ENCODE measurements at places on chromosomes 1 and 21. TPM values are rescaled to one million over a fixed set of nuclear protein-coding genes. Genes with fewer than 3 reads are reported as not detected.

Gene NEXN
- 116 TPM for total RNA-seq

Gene TNFAIP8L2
- 3.9 TPM for total RNA-seq

Gene ENTREP3
- total RNA-seq: 16.1 TPM

Gene GFI1
- 0.71 TPM for total RNA-seq

GRCh38 chr21:35163411-35163810 is 114.3 kb upstream of the RUNX1 start:
- no peak overlapping the region for H3K4me3 ChIP-seq
- no peaks in the 10 kb centered on the region for H3K4me1 ChIP-seq
- H3K27ac ChIP-seq: no peak overlapping the region
- no peak for DNase-seq

Gene RNU1-3
- under 0.01 TPM for total RNA-seq

- DNase-seq: no peak
- peaks cover 2% of the 10 kb centered on the region for H3K4me1 ChIP-seq
- H3K27me3 ChIP-seq: no peaks in the 10 kb centered on the region
- no peaks in the 10 kb centered on the region for H3K36me3 ChIP-seq
- H3K27ac ChIP-seq: no peak overlapping the region
These were observed 190.6 kb downstream of the FGGY start for GRCh38 chr1:59487335-59488031.

GRCh38 chr1:17630048-17630830 is 90.7 kb downstream of the ARHGEF10L start:
- H3K4me3 ChIP-seq: peak overlapping the region; percentile 14
- H3K36me3 ChIP-seq: peaks cover 73% of the 10 kb centered on the region
- peak overlapping the region; percentile 66 for H3K27ac ChIP-seq
- peak; percentile 60 for DNase-seq
- no peaks in the 10 kb centered on the region for H3K27me3 ChIP-seq

DNA sequence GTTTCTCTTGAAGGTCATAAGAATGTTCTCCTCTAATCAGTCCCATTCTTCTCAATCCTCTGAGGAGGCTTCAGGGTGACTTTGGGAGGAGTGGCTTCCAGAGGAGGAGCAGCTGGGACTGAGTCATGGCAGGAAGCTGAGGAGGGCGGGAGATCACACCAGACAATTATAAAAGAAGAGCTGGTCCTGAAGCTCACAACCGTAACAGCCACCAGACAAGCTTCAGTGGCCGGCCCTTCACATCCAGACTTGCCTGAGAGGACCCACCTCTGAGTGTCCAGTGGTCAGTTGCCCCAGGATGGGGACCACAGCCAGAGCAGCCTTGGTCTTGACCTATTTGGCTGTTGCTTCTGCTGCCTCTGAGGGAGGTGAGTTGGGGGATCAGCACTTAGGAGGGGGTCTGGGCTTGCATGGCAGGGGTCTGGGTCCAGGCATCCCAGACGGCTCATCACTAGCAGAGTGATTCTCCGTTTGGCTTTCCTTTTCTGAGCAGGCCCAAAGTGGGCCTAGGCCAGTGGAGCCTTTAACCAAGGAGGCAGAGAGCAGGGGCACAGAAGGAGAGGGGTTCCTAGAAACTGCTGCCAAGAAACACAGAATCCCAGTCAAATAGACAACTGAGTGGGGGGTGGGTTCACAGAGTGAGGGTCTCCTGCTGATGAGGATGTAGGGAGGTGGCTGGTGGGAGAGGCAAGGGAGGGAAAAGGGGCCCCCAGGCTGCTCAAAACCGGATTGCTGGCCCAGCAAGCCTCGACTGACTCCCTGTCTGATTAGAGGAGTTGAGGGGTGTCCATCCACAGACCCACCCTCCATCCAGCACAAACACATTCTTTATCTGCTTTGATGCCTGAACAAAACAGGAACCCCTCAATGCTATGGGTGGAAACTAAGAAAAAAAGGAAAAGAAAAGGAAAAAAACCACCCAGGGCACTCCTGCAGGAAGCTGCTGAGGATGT is at the start of gene ECM1:
ECM1 (plus strand) TSS at position 198 of the 953 bp plus-strand sequence; CDS start at position 299, 101 bp downstream.
- H3K4me1 ChIP-seq: peaks cover 3% of the 10 kb centered on the region
- H3K27me3 ChIP-seq: no peaks in the 10 kb centered on the region
- DNase-seq: peak; percentile 12
- H3K27ac ChIP-seq: peak within 1 kb of the TSS; percentile 71
- peak within 1 kb of the TSS; percentile 60 for H3K4me3 ChIP-seq

DNA sequence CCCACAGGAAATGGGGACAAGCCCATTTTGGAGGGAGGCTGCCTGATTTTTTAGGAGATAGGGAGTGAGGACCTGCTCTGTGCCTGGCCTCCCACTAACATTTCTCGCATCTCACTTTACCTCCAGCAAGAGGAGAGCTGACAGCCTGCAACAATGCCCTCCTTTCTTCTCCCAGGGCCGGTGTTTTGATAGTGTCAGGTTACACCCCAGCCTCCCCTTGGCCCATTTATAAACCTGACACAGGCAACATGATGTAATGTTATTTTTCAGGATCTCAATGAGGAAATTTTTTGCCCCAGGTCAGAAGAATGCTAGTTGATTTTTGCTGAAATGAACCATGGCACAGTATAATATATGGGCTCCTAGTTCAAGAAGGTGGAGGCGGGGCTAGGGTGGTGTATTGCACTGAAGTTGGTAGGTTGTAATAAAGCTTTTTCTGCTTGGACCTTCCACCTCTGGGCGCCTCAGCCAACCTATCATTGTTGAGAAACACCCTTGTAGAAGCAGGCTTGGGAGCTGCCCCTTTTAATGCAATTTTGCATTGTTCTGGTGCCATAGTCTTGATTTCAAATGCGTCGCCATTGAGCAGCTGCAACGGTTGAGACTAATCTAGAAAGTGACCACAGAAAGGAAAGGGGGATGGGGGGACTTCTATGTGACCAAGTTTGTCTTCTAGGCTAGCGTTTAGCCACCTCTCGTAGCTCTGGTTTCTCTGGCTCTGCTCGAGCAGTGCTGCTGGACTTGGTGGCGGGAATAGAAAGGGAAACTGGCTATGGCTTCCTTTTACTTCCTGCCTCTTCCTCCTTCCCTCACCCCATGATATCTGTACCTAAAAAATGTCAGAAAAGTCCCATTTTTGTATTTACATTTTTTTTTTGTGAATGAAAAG is 53.0 kb downstream of the PBX1 start:
- H3K27ac ChIP-seq: peak overlapping the region; percentile 77
- H3K4me1 ChIP-seq: peaks cover 90% of the 10 kb centered on the region
- no peaks in the 10 kb centered on the region for H3K36me3 ChIP-seq
- peak overlapping the region; percentile 62 for H3K4me3 ChIP-seq

- H3K27ac ChIP-seq: no peak overlapping the region
- no peak overlapping the region for H3K4me3 ChIP-seq
These were observed 2.4 kb downstream of the PGD start for GRCh38 chr1:10401281-10401680.

- no peaks in the 10 kb centered on the region for H3K27me3 ChIP-seq
- peak overlapping the region; percentile 66 for H3K27ac ChIP-seq
- H3K4me1 ChIP-seq: peaks cover 24% of the 10 kb centered on the region
- no peaks in the 10 kb centered on the region for H3K36me3 ChIP-seq
- no peak for DNase-seq
These were observed 1.3 kb upstream of the DOCK7 start for GRCh38 chr1:62689524-62689923.

- no peak overlapping the region for H3K27ac ChIP-seq
- H3K4me1 ChIP-seq: peaks cover 21% of the 10 kb centered on the region
- no peaks in the 10 kb centered on the region for H3K36me3 ChIP-seq
- no peak overlapping the region for H3K4me3 ChIP-seq
- no peak for DNase-seq
These were observed 154.1 kb downstream of the TGFBR3 start for GRCh38 chr1:91731815-91732214.

Gene ST6GALNAC3
- 9.5 TPM for total RNA-seq

GRCh38 chr1:76073481-76073880 is 1.1 kb upstream of the ST6GALNAC3 start:
- no peak overlapping the region for H3K4me3 ChIP-seq
- DNase-seq: no peak
- H3K4me1 ChIP-seq: peaks cover 15% of the 10 kb centered on the region
- no peaks in the 10 kb centered on the region for H3K27me3 ChIP-seq
- H3K27ac ChIP-seq: no peak overlapping the region

GRCh38 chr1:148315071-148315811 is 163.2 kb upstream of the NBPF11 start:
- no peak for DNase-seq
- no peak overlapping the region for H3K4me3 ChIP-seq
- no peaks in the 10 kb centered on the region for H3K27me3 ChIP-seq
- H3K27ac ChIP-seq: no peak overlapping the region

DNA sequence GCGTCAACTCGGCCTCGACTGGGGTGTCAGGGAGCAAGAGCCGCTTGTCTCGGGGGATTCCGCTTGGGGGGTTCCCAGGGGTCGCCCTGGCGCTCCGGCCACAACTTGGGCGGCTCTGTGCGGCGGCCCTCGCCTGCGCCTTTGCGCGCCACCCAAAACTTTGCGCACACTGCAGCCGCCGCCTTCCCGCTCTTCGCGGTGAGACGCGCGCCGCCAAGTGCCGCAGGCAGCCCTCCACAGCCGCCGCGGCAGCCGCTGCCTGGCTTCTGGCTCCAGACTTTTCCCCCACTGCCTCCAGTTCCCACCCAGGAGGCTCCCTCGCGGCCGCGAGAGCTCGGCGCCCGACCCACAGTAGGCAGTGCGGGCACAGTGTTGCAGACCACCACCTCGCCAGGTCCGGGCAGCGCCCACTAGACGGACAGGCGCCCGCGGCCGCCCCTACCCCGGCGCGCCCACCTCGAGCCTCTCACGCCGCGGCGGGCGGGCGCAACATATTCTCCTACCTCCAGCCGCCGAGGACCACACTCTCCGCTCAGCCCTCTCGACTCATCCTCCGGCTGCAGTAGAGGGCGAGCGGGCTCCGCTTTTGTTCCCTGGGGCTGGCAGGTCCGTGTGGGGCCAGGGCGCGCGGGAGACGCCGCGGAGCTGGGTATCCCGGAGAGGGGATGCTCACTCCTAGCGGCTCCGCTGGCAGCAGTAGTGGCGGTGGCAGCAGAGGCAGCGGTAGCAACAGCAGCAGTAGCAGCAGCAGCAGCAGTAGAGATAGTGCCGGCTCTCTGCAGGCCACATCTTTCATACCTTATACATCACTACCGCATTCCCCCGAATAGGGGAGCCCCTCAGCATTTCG is 296.6 kb downstream of the OMA1 start:
- H3K27ac ChIP-seq: no peak overlapping the region
- H3K4me3 ChIP-seq: peak overlapping the region; percentile 54
- no peaks in the 10 kb centered on the region for H3K4me1 ChIP-seq
- no peak for DNase-seq

DNA sequence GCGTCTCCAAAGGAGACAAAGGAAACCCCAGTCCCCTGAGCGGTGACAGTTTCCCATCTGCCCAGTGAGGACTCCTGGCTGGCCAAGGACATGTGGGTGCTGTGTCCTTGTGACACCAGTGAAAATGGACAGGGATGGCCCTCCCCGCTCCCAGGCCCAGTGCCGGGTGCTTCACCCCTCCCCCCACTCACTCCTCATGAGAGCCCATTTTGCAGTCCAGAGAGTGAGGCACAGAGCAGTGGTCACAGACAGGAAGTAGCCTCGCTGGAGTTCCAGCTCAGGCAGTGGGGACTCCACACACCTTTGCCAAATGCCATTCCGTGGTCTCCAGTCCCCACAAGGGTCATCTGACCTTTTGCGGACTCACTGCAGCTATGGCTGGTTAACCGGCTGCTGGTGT is 642.9 kb downstream of the PTPRU start:
- H3K36me3 ChIP-seq: no peaks in the 10 kb centered on the region
- H3K27me3 ChIP-seq: no peaks in the 10 kb centered on the region
- no peak overlapping the region for H3K27ac ChIP-seq
- no peaks in the 10 kb centered on the region for H3K4me1 ChIP-seq
- no peak overlapping the region for H3K4me3 ChIP-seq

- H3K27me3 ChIP-seq: no peaks in the 10 kb centered on the region
- DNase-seq: no peak
- H3K4me1 ChIP-seq: peaks cover under 1% of the 10 kb centered on the region
- H3K27ac ChIP-seq: no peak overlapping the region
- no peak overlapping the region for H3K4me3 ChIP-seq
These were observed 19.5 kb downstream of the DIO1 start for GRCh38 chr1:53913352-53914033.

- DNase-seq: no peak
- no peaks in the 10 kb centered on the region for H3K27me3 ChIP-seq
- H3K27ac ChIP-seq: no peak overlapping the region
- H3K4me1 ChIP-seq: no peaks in the 10 kb centered on the region
- H3K36me3 ChIP-seq: no peaks in the 10 kb centered on the region
These were observed 259.7 kb upstream of the VAMP3 start for GRCh38 chr1:7511381-7511780.

- H3K4me3 ChIP-seq: no peak overlapping the region
- no peaks in the 10 kb centered on the region for H3K27me3 ChIP-seq
- H3K4me1 ChIP-seq: peaks cover 46% of the 10 kb centered on the region
- no peak for DNase-seq
These were observed 239.8 kb downstream of the TRABD2B start for GRCh38 chr1:47757226-47757975.

- H3K27ac ChIP-seq: no peak overlapping the region
- H3K4me1 ChIP-seq: no peaks in the 10 kb centered on the region
- H3K27me3 ChIP-seq: no peaks in the 10 kb centered on the region
- H3K36me3 ChIP-seq: no peaks in the 10 kb centered on the region
- DNase-seq: no peak
These were observed 110.1 kb downstream of the NTPCR start for GRCh38 chr1:233060461-233060994.

DNA sequence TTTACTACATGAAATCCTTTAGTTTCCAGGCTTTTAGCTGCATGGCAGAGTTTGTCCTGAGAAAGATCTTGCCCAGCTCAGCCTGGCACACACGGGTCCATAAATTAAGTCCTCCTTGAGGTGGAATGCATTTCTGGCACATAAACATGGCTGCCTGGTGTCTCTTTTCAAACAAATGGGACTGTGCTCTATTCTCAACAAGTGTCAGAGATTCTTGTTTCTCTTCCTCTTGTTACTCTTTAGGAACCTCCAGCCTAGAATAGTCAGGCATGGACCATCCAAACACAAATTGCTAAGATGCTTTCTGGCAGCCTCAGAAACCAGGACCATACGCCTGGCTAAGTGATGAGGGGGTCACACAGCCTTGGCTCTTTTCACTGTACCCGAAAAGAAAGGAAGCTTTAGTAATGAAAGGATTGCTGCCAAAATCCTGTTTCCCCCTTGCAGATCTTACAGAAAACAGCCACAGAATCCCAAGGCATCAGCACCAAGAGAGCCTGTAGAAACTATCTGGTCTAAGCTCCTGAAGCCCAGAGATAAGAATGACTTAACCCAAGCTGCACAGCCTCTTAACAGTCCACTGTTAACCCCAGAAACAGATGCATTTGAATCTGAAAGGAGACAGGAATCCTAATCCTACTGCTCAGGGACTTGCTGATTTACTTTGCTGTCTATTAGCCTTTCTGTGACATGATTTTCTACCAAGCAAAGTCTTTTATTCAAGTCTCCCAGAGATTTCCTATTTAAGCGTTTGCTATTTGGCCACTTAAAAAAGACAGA is 31.9 kb upstream of the NRDC start:
- H3K4me1 ChIP-seq: no peaks in the 10 kb centered on the region
- H3K36me3 ChIP-seq: no peaks in the 10 kb centered on the region
- H3K4me3 ChIP-seq: no peak overlapping the region
- H3K27me3 ChIP-seq: no peaks in the 10 kb centered on the region
- no peak for DNase-seq

Gene SPOCD1
- 6.6 TPM for total RNA-seq

Gene CYB561D1
- total RNA-seq: 16.5 TPM
